ENCODE measurements at places on chromosomes 12 and 14. TPM values are rescaled to one million over a fixed set of nuclear protein-coding genes. Genes with fewer than 3 reads are reported as not detected.

PIWIL1 gene
- total RNA-seq: not detected

TRAF3 gene
- 24.0 TPM for total RNA-seq

RPS6KL1 gene
- total RNA-seq: 5.3 TPM

DNA sequence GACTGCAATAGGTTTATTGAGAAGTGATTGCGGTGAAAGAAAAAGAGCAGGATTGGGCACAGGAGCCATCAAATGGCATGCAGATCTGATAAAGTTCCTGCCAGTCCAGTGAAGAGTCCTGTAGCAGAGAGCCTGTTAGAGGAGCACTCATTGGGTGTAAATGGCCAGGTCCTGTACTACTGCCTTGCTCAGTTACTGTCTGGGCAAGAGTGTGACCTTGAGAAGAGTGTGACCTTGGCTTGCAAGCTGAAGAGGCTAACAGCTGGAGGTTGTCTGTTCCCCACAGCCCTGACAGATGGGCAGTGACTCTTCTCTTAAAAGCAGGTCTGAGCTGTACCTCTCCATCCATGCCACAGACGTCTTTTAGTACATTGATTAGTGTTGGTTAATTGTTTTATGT lies 148.6 kb upstream of the SLC38A2 start:
- no peak for DNase-seq

- no peak for DNase-seq
Observed at GRCh38 chr12:12582895-12583303, 20.2 kb upstream of the DUSP16 start.

DNA sequence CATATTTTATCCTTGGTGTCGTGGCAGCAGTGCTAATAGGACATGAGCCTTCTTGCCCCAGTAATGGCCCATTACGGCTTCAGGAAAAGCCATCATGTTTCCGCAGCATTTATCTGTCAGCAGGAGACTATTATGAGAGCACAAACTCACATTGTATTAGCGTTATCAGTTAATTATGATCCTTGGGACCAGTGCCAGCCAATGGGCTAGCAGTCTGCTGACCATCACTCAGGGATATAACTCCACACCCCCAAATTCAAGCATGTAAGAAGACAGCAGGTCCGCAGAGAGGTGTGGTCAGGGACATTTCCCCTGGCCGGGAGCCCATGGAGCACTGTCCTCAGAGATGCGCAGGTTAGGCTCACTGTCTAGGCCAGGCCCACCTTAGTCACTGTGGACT lies 4.9 kb upstream of the ESRRB start:
- DNase-seq: no peak

DNA sequence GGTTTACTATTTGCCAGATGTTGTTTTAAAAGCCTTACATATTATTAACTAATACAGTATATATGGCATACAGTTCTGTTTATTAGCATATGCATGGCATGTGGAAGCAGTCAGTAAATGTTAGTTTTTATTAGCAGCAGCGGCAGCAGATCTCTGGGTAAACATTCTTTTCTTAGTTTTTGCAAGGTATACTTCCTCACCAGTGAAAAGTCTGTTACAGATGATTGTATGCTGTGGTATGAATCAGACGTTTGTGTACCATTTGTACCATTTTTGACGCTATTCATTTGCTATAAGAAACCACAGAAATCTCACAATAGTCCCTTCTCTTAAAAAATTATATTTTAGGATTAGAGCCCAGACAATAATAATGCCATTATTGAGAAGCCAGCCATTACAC lies 17.8 kb downstream of the STK38L start:
- no peak for DNase-seq

Measured in type B pancreatic cell (in vitro differentiated cells).